ENCODE measurements at places on chromosomes 5 and 9.

GRCh38 chr5:169100735-169101075, 200.2 kb downstream of the SLIT3 start:
- H3K27me3 ChIP-seq, result no peaks in the 10 kb centered on the region
- H3K36me3 ChIP-seq, result no peaks in the 10 kb centered on the region
- no peak for DNase-seq
- H3K4me1 ChIP-seq, result no peaks in the 10 kb centered on the region
- no peak overlapping the region for H3K4me3 ChIP-seq

DNA sequence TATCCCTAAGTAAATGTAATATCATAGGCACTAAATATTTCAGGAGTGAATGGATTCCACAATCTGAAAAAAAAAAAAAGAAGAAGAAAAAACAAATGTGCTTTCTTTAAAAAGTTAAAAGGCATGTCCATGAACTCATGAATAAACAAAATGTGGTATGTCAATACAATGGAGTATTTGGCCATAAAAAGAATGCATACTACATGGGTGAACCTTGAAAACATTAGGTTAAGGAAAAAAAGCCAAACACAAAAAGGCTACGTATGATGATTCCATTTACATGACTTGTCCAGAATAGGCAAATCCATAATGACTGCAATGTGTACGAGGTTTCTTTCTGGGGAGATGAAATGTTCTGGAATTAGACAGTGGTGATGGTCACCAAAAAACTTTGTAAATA, 45.3 kb downstream of the FNIP1 start:
- peaks cover 25% of the 10 kb centered on the region for H3K4me1 ChIP-seq
- peaks cover 2% of the 10 kb centered on the region for H3K36me3 ChIP-seq
- H3K27me3 ChIP-seq, result no peaks in the 10 kb centered on the region
- no peak overlapping the region for H3K4me3 ChIP-seq

- no peak overlapping the region for H3K4me3 ChIP-seq
- no peak overlapping the region for H3K27ac ChIP-seq
- peaks cover 8% of the 10 kb centered on the region for H3K27me3 ChIP-seq
- H3K4me1 ChIP-seq, result no peaks in the 10 kb centered on the region
- no peak for DNase-seq
These were observed 24.4 kb upstream of the TGFBI start for GRCh38 chr5:136004436-136004835.

GRCh38 chr5:142320851-142321560, 3.8 kb downstream of the SPRY4 start:
- no peak overlapping the region for H3K4me3 ChIP-seq
- H3K36me3 ChIP-seq, result peaks cover 3% of the 10 kb centered on the region
- peaks cover 22% of the 10 kb centered on the region for H3K4me1 ChIP-seq
- H3K27ac ChIP-seq, result no peak overlapping the region

DNA sequence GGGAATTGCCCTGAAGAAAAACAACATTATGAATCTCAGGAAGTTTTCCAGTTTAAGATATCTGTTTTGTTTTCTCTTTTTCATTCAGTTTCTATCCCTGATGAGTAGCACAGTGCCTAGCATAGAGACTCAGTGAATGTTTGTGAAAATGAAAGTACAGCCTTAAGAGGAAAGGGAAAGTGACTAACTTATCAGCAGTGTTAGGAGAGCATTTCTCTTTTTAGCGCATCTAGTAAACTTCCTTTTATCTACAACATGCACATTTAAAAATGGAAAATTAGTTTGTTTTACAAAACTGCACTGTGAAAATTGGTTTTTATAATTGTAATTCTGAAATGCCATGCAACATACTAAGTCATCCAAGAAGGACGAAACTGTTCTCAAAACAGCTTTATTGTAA, 110.8 kb downstream of the SMARCA2 start:
- no peak overlapping the region for H3K4me3 ChIP-seq
- H3K27me3 ChIP-seq, result no peaks in the 10 kb centered on the region
- H3K27ac ChIP-seq, result peak overlapping the region; percentile 69
- peaks cover 60% of the 10 kb centered on the region for H3K4me1 ChIP-seq
- DNase-seq, result no peak
